ENCODE measurements at places on chromosomes 13 and 19. TPM values are rescaled to one million over a fixed set of nuclear protein-coding genes. Genes with fewer than 3 reads are reported as not detected.
A peak's percentile ranks its signal among the peaks of the same experiment; 100 is the strongest.

GRCh38 chr13:39565036-39565949, 37.7 kb downstream of the LHFPL6 start:
- DNase-seq = no peak

GRCh38 chr19:46383846-46384245, 29.5 kb downstream of the CCDC8 start:
- DNase-seq = no peak

The CHST8 gene
- total RNA-seq = not detected

- DNase-seq = peak; percentile 38
These were observed 16.9 kb upstream of the BTBD2 start for GRCh38 chr19:2032296-2032941.

GRCh38 chr13:103607995-103608394, 541.8 kb upstream of the SLC10A2 start:
- DNase-seq = no peak

DNA sequence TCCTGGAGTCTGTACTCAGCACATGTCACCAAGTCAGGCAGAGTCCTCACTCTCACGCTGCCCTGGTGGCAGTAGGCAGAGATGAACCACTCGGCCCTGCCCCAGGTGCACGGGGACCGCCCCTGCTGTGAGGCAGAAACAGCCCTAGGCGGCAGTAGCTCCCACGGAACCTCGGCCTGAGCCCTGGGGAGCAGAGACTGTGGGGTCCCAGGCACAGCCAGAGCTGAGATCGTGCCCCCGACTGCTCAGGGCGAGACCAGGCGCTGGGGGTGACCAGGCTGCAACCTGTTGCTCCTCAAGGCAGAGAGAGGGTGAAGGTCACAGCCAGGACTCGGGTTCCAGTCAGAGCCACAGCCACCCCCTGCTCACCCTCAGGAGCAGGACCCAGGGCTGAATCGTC, 34.9 kb downstream of the AP1M1 start:
- DNase-seq = no peak

The HPN gene
- total RNA-seq = not detected

The ANKRD24 gene
- 1.6 TPM for total RNA-seq

DNA sequence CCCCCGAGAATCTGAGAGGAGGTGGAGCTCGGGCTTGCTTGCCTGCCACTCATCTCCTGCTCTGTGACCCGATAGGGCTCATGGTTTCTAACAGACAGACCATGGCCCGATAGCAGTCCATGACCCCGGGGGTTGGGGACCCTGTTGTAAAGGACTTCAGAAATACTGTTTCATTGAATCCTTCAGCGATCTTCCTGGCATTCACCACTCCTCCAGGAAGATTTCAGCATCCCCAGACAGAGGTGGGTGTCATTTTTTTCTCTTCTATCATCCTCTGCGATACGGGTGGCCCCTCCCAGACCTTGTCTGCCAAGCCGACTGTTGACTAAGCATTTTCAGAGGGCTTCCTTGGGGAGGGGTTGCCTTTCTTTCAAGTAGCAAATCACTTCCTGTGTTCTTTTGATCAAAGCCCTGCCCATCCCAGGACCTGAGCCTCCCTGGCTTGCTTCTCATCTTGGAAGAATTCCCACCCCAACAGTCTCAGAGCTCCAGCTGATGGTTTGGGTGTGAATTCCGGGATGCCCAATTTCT, 1.7 kb downstream of the MYO1F start:
- DNase-seq = no peak

The SPACA4 gene
- not detected for total RNA-seq

DNA sequence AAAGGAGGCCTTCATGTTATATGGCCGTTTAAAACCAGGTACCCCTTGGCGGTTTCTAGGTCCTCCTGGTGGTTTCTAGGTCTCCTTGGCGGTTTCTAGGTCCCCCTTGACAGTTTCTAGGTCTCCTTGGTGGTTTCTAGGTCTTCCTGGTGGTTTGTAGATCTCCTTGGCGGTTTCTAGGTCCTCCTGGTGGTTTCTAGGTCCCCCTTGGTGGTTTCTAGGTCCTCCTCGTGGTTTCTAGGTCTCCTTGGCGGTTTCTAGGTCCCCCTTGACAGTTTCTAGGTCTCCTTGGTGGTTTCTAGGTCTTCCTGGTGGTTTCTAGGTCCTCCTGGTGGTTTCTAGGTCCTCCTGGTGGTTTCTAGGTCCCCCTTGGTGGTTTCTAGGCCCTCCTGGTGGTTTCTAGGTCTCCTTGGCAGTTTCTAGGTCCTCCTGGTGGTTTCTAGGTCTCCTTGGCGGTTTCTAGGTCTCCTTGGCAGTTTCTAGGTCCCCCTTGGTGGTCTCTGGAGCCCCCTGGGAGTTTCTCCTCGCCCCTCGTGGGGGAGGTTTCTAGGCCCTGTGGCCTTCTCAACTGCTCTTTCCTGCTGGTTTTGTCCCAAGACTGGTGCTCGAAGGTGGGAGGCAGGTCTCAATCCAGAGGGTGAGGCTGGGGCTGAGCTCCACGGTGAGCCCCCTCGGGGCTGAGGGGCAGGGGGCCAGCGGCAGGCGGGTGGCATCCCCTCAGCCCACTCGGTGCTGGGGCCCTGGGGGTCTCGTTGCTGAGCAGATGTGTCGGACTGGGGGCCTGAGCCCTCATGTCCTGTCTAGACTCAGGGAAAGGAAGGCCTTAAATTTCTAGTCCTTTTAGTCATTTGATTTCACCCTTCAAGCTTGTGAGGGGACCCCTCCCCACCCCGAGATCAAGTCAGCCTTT, 8.0 kb downstream of the HCN2 start:
- DNase-seq = no peak

- DNase-seq = no peak
These were observed 30.6 kb downstream of the SYDE1 start for GRCh38 chr19:15137777-15138176.

- DNase-seq = no peak
These were observed 45.9 kb downstream of the MBD3L1 start for GRCh38 chr19:8877854-8878705.

- no peak for DNase-seq
These were observed 198.1 kb downstream of the OXGR1 start for GRCh38 chr13:96796091-96796633.

DNA sequence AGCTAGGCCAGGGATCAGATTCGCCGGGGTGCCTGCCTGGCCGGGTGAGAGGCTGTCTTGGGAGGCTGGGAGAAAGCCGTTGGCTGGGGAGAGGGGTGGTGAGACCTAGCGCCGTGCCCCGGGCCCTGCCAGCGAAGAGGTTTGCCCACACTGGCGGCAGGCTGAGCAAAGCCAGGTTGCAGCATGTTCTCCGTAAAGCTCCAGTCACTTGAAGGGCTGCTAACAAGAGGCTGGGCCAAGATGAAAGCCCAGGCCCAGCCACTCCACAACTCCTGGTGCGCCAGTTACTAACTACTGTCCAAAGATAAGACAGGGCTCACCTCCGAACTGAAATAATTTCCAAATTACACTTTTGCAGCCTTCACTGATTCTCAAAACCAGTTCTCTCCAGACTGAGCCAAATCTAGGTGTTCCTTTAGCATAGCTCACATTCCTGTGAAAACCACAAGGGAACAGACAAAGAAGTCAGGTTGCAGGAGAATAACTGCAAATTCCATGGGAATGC, 16.3 kb downstream of the ELAVL1 start:
- DNase-seq = no peak

- no peak for DNase-seq
These were observed 767 bp downstream of the ETV2 start for GRCh38 chr19:35642312-35642711.

DNA sequence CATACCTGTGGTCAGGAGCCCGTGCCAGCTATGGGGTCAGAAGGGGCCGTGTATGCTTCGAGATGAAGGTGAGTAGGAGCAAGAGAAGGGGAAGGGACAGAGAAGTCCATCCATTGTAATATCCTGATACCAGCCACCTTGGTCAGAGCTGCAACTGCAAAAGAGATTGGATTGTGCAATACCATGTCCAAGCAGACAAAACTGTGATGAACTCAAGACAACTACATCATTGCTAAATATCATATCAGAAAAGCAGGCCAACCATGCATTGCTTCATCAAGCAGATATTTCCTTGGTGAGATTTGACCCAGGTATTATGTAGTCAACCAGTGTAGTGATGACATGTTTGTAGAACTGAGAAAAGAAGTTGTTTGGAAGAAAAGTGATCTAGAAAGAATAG, 12.1 kb downstream of the HNRNPUL1 start:
- DNase-seq = no peak

GRCh38 chr13:95452375-95452774, 100.1 kb upstream of the CLDN10 start:
- no peak for DNase-seq

- no peak for DNase-seq
These were observed 17.8 kb downstream of the GPR12 start for GRCh38 chr13:26742691-26743358.

DNA sequence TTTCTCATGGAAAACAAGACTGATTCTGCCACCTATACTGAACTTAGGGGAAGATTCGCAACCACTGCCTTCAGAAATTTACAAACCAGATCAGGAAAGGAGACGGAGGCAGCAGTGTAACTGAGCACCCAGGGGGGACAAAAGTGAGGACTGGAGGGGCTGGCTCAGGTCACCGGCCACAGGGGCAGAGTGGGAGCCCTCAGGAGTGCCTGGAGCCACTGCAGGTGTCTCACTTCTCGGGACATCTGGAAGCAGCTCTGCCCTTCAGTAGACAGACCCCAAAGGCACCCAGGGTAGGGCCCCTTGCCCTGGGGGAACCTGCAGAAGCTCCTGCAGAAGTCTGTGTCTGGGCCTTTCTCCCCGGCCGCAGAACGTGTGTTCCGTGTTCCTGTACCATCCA, 5.8 kb downstream of the ARHGEF7 start:
- no peak for DNase-seq

DNA sequence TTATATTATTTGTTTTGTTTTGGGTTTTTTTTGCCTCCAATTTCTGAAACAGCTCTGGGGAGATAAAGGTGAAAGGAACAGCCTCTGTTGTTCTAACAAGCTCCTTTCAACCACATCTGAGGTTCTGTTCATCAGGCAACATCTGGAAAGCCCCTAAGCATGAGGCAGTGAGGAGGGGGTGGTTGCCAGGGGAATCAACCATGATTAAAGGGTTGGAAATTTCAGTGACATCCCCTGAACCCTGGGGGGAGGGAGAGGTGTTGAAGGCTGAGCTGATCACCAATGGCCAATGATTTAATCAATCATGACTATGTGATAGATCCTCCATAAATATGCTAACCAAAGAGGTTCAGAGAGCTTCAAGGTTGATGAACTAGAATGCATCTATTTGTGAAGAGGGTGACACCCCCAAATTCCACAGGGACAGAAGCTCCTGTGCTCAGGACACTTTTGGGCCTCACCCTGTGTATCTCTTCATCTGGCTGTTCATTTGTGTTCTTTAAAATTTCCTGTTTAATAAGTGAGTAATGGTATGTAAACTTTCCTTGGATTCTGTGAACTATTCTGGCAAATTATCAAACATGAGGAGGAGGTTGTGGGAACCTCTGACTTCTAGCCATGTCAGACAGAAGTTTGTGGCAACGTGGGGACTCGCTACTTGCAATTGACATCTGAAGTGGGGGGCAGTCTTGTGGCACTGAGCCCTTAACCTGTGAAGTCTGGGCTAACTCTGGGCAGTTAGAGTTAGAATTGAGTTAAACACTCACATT, 221.3 kb downstream of the NHLRC3 start:
- DNase-seq = peak; percentile 48

The RASA3 gene
- total RNA-seq = 25.6 TPM

The ZNF382 gene
- 7.4 TPM for total RNA-seq

DNA sequence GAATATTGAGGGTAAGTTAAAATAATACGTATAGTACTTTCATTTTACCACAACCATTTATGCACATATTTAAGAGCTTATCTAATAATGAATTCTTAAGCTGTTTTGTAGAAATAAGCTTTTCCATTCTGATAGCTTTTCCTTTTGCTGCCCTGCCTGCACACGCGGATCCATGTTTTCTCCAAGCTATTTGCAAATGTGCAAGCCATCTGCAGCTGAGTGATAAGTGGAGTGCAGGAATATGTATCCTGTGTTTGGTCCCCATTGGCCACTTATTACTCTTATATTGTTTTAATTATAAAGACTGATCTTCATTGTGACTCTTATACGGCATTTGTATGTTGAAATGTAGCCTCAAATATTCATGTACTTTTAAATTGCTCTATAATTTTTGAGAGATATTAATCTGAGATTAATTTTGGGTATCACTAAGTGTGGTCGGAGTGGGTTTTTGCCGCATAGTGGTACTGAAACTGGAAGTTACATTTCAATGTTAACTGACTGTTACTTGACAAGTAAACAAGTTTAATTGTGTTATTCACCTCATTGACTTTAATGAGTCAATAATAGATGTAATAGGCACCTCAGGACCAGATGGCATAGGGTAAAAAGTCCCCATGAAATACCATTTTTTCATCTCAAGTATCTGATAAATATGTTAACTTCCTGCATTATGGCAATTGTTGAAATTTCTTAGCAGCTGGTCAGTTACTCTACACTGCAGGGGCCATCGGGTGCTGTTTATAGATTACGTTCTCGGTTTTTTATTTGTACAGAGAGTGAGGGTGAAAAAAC, 1567.4 kb downstream of the EFNB2 start:
- DNase-seq = no peak

GRCh38 chr19:45099467-45100191, 6.7 kb downstream of the PPP1R37 start:
- DNase-seq = no peak

The CLEC4G gene
- not detected for total RNA-seq

DNA sequence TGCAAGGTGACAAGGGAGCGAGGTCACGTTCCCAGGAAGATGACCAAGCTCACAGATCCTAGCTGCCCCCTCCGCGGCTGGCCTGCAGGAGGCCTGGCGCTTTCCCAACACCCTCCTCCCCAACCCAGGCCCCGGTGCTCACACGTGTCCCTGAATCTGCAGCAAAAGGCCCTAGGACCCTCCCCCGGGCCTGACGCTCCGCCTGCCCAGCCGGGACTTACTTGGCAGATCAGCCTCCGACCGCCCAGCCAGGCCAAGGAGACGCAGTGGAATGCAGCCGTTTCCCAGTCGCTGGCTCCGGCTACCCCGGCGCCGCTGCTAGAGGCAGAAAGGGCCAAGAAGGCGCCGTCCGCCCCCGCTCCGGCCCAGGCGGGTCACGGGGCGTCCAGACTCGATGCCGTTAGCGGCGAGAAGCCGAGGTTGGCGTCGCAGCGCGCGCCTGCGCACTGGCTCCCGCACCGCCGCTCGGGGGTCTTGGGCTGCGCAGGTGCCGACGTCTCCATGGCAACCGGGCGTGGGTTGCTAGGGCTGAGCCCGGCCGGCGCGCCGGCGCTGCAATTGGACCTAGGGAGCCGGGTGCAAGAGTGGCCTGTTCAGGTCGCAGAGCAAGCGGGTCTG, at the start of gene PNMA8A:
Gene PNMA8A (minus strand): TSS at position 448 of the 618 bp plus-strand sequence. CDS start 528 bp downstream, outside the sequence.
- peak; percentile 74 for DNase-seq

- DNase-seq = no peak
These were observed 20.0 kb downstream of the DIAPH3 start for GRCh38 chr13:60143775-60144174.

Data from activated naive CD8-positive, alpha-beta T cell treated with anti-CD3 and anti-CD28 coated beads for 36 hours (primary cell).